ENCODE measurements at places on chromosomes 4 and X. TPM values are rescaled to one million over a fixed set of nuclear protein-coding genes. Genes with fewer than 3 reads are reported as not detected.

PRICKLE3 gene
- total RNA-seq, result 3.4 TPM

GNRHR gene
- not detected for total RNA-seq

ERAS gene
- not detected for total RNA-seq

CORIN gene
- total RNA-seq, result 1.9 TPM

SLC16A2 gene
- 0.36 TPM for total RNA-seq

CT45A1 gene
- not detected for total RNA-seq

DNAAF6 gene
- not detected for total RNA-seq

KIT gene
- 13.9 TPM for total RNA-seq

RHOXF1 gene
- total RNA-seq, result not detected

LPAR4 gene
- 0.09 TPM for total RNA-seq

FAM120C gene
- total RNA-seq, result 2.5 TPM

NAA11 gene
- total RNA-seq, result not detected

SLC10A7 gene
- total RNA-seq, result 5.8 TPM

SLC30A9 gene
- total RNA-seq, result 46.3 TPM

Measured in endothelial cell of coronary artery (primary cell).